CD4-positive, alpha-beta T cell treated with Interleukin-2 at 100 ng/mL for 4 hours (primary cell): ENCODE measurements at places on chromosomes 2 and 18.

DNA sequence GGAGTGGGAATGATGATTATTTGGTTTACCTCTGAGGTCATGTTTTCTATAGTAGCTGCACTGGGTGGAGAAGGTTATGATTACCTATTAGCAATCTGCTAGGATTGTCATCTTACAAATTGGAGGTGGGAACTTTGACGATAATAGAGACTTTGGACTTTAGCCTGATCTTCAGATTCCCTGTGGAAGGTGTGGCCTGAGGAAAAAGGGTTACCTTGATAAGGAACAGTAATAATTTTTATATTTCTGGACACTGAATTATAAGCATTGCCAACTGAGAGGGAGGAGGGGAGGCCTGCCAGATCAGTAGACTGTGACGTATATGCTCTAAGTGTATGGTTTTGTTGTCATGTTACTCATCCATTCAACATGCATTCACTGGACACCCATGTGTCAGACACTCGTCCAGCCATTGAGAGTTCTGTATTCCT is 183.4 kb upstream of the FOSL2 start:
- no peak for DNase-seq

- no peak for DNase-seq
Observed at GRCh38 chr2:217943446-217944321, 59.1 kb downstream of the TNS1 start.

GRCh38 chr18:78589916-78590437 is 389.6 kb upstream of the SALL3 start:
- DNase-seq = no peak

DNA sequence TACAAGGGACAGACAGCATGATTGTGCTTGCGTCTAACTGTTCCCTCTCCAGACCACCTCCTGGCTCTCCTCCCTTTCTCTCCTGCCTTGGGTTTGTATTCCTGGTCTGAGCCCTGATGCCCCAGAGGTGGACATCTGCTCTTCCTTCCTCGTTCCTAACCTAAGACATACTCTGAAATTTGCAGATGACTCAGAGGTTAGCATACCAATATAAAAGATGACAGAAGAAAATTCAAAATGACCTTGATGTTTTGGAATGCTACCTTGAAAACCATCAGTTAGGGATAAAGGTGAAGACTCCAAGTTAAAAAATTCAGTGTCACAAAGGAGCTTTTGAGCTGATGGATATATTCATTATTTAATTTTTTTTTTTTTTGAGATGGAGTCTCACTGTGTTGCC is 12.9 kb downstream of the SMYD1 start:
- DNase-seq = no peak

- DNase-seq = no peak
Observed at GRCh38 chr2:86628091-86628522, 4.4 kb upstream of the RNF103 start.

- no peak for DNase-seq
Observed at GRCh38 chr2:60149176-60149575, 404.3 kb downstream of the BCL11A start.

DNA sequence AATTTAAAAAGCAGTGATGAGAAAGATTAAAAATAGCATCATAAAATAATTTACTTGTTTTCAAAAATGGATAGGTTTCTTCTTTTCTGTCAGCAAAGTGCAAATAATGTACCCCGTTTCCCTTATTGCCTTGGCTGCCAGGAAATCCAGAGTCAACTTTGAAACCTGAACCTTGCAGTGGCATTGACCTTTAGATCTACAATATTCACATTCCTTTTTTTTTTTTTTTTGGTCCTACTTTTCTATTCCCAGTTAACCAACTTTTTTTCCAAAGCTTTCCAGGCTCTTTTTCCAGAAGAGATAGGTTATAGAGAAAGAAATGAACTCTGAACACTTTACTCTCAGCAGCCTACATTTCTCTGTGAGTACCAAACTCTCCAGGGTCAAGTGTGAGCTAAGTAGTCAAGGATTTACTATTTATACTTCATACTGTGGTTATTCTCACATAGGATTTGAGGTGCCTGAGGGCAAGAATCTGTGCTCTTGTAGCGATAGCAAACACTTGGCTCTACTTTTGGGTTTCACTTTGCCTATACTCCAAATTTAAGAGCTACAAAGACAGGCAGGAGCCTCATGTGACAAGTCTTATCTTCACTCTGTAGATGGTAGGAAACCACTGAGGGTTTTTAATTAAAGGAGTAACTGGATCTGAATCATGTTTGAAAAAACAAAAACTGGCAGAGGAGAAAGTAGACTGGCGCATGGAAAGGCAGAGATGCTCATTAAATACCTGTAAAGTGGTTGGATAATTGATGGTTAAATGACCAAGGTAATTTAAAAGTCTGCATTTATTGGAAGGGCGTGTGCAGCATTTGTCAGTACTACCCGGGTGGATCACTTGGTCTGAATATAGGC is 63.2 kb upstream of the TMEM17 start:
- DNase-seq = no peak

DNA sequence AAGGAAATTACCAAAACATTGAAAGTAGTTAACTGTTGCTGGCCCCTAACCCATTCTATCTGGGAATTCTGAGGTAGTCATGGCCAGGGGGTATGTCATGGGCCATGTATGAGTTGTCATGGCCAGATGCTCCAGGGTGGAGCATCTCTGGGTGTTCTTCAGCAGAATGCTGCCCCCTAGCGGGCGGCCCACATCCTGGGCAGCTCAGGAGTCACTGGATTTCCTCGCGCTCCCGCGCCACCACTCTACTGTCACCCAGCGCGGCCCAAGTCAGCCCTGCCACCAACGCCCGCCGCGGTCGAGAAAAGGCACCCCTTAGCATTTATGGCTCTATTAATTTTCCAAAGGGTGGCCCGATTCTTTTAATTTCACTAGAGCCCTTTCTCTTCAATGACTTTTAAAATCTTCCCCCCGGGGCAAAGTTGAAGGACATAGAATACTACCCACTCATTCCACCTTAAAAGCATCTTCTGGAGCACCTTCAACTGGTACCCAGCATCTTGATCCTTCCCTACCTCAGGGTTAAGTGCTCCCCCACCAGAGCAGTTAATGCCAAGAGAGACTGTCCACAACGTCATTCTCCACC is 41.6 kb downstream of the PKDCC start:
- DNase-seq = peak; percentile 75

- DNase-seq = no peak
Observed at GRCh38 chr2:19484736-19485135, 126.3 kb upstream of the OSR1 start.

GRCh38 chr2:60311524-60311923 is 241.9 kb downstream of the BCL11A start:
- DNase-seq = no peak

GRCh38 chr2:134246154-134246874 is 7.6 kb upstream of the MGAT5 start:
- no peak for DNase-seq

GRCh38 chr2:175804122-175804521 is 197.9 kb downstream of the LNPK start:
- no peak for DNase-seq

GRCh38 chr2:107028661-107029060 is 142.7 kb upstream of the ST6GAL2 start:
- DNase-seq = no peak

DNA sequence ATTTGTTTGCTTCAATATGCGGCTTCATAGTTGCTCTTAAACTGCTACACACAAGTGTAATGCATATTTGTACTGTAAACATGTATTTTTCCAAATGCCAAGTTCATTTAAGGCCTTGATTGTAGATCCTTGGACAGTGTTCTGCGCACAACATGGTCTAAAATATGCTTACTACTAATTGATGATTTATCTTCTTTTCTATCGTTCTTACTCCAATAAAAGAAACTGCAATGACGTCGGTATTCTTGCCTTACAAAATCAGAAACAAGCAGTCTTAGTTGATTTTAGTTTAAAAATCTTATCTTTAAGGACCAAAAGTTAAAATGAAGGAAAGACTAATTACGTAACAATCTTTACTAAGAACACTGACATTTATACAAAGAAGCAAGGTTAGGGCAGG is 224.3 kb upstream of the SMAD7 start:
- no peak for DNase-seq

DNA sequence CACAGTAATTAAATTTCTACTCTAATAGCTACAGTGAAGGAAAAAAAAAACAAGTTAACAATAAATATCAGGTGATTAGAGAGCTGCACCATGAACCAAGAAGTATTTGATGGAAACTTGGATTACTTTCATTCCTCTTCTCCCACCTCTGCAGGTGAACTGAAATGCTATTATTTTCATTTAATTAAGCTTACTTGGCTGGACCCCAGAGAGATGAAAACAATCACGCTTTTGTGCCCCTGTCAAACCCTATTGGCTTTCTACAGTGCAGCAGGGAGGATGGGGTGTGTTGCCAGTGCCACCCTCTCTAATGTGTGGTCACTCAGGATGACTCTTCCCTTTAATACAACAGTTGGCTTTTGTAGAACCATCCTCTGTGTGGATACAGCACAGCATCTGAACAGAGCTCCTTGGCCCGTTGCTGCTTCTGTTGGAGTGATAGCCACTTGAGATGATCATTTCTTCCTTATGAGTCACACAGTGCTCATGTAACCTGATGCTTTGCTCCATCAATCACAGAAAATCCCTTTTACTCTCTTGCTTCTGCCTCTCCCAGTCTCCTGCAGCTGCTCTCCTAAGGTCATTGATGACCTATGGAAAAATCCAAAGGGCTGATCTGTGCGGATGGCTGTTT is 5.5 kb upstream of the ARL4C start:
- no peak for DNase-seq

DNA sequence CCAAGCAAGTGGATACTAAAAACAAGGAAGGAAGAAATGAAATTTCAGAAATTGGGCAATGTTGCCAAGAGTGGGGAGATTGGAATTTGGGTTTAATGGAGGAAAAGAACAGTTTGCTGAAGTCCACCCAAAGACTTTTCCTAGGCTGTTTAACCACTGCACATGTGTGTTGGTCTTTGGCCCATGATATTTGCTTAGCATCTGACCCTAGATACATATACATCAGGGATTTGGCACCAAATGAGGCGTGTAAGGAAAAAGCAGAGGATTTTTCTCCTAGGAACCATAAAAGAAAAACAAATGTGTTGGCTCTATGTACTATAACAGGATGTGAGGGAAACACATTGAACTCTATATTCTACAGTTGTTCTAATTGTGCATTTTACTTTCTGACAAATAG is 80.7 kb upstream of the CD28 start:
- no peak for DNase-seq

DNA sequence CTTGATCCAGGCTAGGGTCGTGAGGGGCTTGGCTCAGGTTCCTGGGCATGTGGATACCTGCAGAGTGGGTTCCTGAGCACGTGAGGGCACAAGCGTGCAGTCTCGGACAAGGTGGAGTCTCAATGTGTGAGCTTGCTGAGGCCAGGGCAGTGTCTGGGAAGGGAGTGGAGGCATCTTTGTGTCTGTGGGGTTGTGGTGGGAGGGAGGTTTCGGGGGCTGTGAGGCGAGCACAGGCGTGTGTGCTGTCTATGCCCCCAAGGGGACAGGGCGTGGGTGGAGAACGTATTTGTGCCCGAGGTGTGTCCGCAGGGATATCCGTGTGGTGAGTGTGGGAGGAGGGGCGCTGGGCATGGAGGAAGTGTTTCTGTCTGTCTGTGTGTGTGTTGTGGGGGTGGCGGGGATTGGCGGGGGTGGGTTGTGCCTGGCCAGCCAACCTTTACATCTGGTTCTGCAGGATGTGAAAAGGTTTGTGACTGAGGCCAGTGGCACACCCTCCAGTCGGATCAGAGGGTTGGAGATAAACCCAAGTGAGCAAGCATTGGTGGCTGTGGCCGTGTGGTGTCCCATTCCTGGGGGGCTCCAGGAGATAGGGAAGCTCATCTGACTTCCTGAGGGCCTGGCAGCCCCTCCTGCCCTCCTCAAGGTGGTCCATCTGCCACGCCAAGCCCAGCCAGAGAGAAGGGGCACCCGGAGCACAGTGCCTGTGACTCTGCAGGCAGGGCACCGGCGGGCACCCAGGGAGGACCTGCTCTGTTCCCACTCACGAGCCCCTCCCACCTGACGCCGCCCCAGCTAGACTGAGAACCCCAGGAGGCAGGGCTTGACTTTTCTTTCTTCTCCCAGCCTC is 57.1 kb downstream of the ZFP36L2 start:
- DNase-seq = no peak

DNA sequence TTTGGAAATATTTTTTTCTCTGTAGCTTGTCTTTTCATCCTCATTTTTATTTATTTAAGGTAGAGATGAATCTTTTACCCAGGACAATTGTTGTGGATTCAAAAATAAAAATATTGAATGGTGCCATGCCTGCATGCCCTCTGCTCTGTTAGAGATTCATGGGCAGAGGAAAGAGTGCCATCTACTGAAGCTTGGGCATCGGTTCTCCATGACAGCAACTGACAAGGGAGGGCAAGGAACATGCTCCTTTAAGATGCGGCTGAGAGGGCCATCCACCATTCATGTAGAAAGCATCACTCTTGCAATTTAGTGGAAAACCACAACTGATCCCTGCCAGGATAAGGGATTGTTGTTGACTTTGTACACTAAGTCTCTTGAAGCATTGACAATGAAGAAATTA is 79.9 kb downstream of the PARD3B start:
- no peak for DNase-seq

- no peak for DNase-seq
Observed at GRCh38 chr2:99395589-99396130, 58.5 kb downstream of the EIF5B start.

- no peak for DNase-seq
Observed at GRCh38 chr2:194616334-194616733, 1040.7 kb upstream of the SLC39A10 start.

DNA sequence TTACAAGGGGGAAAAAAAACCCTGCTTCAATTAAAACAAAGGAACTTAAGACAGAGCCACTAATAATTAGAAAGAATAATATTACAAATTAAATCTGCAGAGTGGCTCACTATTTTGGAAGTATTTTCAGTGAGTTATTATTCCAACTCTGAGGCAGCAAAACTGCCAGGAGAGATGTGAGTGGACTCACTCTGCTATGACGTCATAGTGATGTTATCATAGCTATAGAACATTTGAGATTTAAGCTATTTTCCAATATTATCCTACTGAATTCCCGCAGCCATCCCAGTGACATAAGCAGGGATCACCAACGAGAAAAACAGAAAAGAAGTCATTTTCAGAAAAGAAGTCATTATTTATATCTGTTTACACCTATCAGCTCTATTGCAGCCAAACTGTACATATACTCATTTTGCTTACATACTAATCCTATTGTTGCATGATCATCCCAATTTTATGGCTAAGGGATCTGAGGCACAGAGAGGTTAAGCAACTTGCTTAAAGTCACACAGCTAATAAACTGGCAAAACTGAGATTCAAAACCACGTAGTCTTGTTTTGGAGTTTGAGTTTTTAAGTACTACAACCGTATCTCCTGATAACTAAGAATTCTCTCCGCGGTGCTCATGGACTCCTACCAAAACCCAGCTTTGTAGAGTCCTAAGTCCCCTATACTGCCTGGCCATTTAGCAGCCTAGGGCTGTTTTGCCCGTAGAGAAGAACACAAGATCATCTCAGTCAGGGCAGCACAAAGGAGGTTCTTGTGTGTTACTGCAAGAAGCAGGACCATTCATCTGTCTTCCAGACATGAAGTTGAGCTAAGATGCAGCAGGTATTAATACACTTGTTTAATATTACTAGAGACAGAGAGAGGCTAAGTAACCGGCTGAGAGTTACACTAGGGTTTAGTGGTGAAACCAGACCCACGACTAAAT is 299.8 kb downstream of the TCF4 start:
- DNase-seq = no peak
